ENCODE measurements at places on chromosomes 13 and 19.

- DNase-seq: no peak
Measured at GRCh38 chr19:33492951-33493350, 28.6 kb downstream of the PEPD start.

DNA sequence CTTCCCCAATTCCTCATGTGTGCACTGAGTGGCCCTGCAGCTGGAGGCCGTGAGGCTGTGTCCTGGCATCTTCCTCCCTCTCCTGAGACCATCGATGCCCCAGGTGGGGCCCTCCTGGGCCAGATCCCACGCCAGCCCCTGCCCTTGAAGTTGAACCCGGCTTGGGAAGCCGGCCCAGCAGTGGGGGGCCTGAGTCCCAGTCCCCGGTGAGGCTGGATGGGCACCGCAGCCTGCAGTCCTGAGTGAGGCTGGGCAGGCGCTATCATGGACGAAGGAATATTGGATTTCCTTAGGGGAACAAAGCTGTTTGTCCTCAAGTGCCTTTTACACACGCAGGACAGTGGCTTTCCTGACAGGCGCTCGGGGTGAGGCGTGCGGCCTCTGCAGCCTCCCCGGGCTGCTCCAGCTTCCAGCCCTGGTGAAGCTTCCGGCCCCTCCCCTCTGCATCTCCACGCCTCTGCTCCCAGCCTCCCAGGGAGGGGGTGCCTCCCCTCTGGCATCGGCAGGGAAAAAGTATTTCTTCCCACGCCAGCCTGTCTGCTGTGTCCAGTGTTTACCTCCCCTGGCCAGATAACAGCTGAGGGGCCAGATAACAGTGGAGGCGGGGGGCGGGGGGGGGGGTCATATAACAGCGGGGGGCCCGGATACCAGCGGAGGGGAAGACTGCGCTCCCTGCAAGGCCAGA lies 159.5 kb downstream of the KDM4B start:
- DNase-seq: no peak

DNA sequence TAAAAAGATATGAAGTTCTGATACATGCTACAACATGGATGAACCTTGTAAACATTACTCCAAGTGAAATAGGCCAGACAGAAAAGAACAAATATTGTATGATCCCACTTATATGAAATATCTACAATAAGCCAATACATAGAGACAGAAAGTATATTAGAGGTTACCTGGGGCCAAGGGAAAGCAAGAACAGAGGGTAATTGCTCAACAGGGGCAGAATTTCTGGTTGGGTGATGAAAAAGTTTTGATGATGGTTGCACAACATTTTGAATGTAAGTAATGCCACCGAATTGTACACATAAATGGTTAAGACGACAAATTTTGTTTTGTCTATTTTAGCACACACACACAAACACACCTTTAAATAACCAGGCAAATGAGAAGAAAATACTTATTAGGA lies 268.4 kb downstream of the FOXO1 start:
- no peak for DNase-seq

- DNase-seq: no peak
Measured at GRCh38 chr19:1041835-1042685, 2.2 kb downstream of the ABCA7 start.

DNA sequence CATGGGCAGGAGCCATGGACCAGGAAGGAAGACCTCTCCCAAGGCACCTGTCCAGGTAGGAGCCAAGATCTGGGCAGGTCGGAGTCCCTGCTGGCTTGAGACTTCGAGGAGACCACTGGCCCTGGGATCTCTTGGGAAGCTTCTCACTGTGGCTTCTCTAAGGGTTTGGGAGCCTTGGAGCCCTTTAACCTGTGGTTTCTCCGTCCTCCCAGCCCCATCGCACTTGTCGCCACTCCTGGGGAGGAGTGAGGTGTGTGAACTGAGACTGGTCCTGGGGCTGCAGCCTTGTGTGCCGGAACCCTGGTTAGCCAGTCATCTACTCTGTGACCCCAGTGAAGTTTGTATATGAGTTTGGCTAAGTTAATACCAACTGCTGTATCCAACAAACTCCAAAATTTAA lies 8.2 kb downstream of the ZNF805 start:
- no peak for DNase-seq

DNA sequence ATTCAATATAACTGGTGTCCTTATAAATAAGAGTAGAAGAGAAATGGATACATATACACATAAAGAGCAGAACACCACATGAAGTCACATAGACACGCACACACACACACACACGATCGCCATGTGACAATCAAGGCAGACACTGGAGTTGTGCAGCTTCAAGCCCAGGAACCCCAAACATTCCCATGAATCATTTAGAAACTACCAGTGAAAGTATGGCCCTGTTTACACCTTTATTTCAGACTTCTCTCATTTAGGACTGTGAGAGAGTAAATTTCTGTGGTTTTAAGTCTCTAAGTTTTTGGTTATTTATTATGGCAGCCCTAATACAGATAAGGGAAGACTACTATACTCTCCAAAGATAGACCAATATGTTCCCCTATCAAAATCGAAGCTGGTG lies 20.4 kb upstream of the TNFSF13B start:
- DNase-seq: no peak
